T-helper 2 cell treated with Interferon-gamma antibody and Interleukin-4, amounts not matched to agents 100 ng/mL and 5 ng/mL, for 36 hours (primary cell): ENCODE measurements at places on chromosomes 5 and 9. TPM values are rescaled to one million over a fixed set of nuclear protein-coding genes. Genes with fewer than 3 reads are reported as not detected.

SLC34A3 gene
- not detected in 2 replicates for total RNA-seq

LCN15 gene
- not detected in 2 replicates for total RNA-seq

SMIM15 gene
- total RNA-seq: 59.7 and 62.8 TPM in 2 replicates

FBXL7 gene
- total RNA-seq: not detected in 2 replicates

NME5 gene
- not detected in 2 replicates for total RNA-seq

CORO2A gene
- total RNA-seq: 3.2 TPM in 2 replicates

TERT gene
- 9.0 and 11.2 TPM in 2 replicates for total RNA-seq

ANKRD18B gene
- 1.1 and 1.9 TPM in 2 replicates for total RNA-seq

CBY3 gene
- total RNA-seq: 0.32 and 0.57 TPM in 2 replicates

FXN gene
- 37.8 and 39.8 TPM in 2 replicates for total RNA-seq

SAXO1 gene
- not detected in 2 replicates for total RNA-seq

AOPEP gene
- total RNA-seq: 14.1 and 14.7 TPM in 2 replicates

BARHL1 gene
- total RNA-seq: not detected in 2 replicates

CER1 gene
- not detected in 2 replicates for total RNA-seq

GPRIN1 gene
- 2.1 and 2.4 TPM in 2 replicates for total RNA-seq

FUT7 gene
- 0.41 and 0.84 TPM in 2 replicates for total RNA-seq

PCAT7 gene
- total RNA-seq: not detected in 2 replicates

GADD45G gene
- total RNA-seq: 8.8 and 10.9 TPM in 2 replicates

PCDHB12 gene
- total RNA-seq: not detected in 2 replicates

FOXD4L5 gene
- 0.09 TPM in 1 of 2 replicates, not detected in the other for total RNA-seq
